Stimulated activated CD8-positive, alpha-beta memory T cell treated with anti-CD3 and anti-CD28 coated beads, Interleukin-2, amount 100 ng/mL, for 1 hour (primary cell): ENCODE measurements at places on chromosomes 4 and X.

DNA sequence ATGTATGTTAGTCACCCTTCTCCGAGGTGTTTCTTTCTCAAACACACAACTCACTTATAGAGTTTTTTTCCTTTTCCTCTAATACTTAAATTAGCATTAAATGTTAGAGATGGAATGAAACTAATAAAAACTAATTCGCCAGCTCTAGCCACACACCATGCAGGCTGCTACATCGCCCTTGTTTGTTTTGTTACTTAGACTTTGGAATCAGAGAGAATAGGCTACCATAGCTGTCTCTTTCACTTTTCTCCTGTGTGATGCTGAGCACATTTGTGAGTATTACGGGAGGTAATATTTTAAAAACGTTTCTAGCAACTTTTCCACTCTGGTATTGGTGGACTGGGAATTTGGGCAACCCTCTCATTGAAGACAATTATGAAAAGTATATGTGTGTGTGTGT lies 43.5 kb downstream of the ESX1 start:
- DNase-seq, result no peak

GRCh38 chrX:134715930-134716619 lies 57.8 kb upstream of the PLAC1 start:
- DNase-seq, result no peak

- no peak for DNase-seq
These were observed 137.6 kb upstream of the TEX13D start for GRCh38 chrX:124194901-124195300.

DNA sequence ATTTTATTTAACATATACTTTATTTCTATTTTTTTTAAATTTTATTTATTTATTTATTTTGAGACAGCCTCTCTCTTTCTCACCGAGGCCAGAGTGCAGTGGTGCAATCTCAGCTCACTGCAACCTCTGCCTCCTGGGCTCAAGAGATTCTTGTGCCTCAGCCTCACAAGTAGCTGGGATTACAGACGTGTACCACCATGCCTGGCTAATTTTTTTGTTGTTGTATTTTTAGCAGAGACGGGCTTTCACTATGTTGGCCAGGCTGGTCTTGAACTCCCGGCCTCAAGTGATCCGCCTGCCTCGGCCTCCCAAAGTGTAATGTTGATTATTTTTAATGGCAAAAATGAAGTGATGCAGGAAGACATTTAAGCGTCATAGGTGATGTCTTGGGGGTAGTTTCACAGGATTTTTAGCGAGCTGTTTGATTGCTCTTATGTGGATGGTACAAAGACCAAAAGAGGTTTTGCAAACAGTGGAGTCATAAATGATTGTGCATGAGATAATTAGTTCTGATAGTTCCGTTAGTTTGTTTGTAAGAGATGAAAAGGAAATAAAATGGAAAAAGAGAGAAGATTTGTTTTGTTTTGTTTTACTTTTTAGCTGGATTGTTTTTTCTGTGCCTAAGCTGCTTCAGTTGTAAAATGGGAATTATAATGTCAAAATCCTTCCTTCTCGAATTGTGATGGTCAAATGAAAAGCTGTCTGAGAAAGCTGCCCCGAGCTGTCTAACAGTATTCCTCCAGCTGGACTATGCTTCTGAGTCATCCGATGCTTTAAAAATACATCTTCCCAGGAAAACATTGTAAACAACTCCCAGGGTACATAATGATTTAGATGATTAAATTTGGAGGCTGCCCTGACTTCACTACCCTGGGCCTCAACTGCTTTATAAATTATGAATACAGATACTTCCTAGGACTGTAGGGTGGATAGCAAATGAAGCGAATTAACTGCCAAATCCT lies 14.7 kb downstream of the RHOH start:
- DNase-seq, result no peak

GRCh38 chrX:940691-941090 lies 271.8 kb downstream of the CRLF2 start:
- DNase-seq, result no peak

- no peak for DNase-seq
These were observed 150.8 kb downstream of the RBMX2 start for GRCh38 chrX:130552444-130553073.

DNA sequence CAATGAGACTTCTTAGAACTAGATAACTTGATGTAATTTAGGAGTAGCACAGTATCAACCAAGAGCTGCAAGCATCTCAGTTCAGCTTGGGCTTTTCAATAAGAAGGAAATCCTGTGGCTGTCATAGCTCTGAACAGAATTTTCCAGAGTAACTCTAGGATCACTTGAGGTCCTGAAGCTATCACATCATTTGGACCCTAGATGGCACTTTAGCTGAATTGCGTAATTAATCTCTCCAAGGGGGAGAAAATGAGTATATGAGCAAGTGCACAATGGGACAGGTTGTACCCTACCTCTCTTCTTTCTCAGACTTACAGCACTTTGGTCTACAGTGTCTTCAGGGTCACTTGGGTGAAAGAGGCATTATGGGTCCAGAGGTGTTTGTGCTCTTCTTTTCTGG lies 45.2 kb downstream of the SLC4A4 start:
- DNase-seq, result no peak

DNA sequence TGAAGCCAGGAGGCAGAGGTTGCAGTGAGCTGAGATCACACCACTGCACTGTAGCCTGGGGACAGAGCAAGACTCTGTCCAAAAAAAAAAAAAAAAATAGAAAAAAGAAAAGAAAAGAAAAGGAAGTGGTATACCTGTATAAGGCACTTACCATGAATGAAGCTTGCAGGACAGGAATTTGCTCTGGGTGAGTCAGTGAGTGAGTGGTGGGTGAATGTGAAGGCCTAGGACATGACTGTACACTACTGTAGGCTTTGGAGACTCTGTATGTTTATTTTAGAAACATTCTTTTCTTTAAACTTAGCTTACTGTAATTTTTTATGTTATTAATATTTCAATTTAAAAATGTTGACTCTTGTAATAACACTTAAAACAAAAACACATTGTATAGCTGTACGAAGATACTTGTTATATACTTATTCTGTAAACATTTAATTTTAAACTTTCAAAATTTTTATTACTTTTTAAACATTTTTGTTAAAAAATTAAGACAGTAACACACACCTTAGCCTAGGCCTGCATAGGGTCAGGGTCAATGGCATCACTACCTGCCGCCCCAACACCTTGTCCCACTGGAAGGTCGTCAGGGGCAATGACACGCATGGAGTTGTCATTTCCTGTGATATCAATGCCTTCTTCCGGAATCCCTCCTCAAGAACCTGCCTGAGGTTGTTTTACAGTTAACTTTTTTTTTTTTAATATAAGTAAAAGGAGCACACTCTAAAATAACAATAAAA lies 78.7 kb downstream of the CLNK start:
- DNase-seq, result no peak

DNA sequence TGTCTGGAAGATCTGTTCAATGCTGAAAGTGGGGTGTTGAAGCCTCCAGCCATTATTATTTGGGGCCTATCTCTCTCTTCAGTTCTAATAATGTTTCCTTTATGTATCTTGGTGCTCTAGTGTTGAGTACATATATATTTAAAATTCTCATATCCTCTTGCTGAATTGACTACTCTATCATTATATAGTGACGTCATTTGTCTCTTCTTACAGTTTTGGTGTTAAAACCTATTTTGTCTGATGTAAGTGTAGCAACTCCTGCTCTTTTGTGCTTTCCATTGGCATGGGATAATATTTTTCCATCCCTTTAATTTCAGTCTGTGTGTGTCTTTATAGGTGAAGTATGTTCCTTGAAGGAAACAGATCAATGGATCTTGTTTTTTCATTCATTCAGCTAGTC lies 446.0 kb downstream of the FAM47A start:
- DNase-seq, result no peak

- no peak for DNase-seq
These were observed 8.8 kb downstream of the TAPT1 start for GRCh38 chr4:16217300-16218051.

DNA sequence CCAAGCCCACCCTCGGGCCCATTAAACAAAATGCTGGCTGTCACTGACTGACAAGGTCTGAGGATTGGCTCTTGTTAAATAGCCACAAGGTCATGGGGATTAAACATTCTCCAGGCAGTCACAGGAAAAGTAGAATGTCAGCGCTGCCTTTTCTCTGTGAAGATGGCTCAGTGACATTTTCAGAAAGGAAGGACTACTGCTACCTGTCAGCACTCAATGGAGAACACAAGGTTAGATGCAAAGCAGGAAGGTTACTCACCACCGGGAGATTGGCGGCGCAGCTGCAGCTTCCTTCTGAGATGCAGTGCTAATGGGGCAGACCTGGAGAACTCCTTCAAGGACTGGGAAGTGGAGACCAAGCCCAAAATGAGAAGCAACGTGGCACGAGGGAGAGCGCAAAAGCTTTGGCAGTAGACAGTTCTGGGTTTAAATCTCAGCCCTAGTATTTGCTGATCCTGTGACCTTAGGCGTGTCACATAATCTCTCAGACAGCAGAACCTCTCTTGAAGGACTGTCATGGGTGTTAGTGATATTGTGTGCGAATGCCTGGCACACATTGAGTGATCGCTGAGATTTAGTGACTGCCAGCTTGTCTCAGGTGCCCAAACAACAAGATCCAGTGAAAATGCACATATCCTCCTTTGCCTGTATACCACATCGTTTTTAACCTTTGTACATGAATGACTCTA lies 213.1 kb upstream of the BOD1L1 start:
- no peak for DNase-seq

- DNase-seq, result no peak
These were observed 158.5 kb downstream of the SH3KBP1 start for GRCh38 chrX:19728915-19729314.

DNA sequence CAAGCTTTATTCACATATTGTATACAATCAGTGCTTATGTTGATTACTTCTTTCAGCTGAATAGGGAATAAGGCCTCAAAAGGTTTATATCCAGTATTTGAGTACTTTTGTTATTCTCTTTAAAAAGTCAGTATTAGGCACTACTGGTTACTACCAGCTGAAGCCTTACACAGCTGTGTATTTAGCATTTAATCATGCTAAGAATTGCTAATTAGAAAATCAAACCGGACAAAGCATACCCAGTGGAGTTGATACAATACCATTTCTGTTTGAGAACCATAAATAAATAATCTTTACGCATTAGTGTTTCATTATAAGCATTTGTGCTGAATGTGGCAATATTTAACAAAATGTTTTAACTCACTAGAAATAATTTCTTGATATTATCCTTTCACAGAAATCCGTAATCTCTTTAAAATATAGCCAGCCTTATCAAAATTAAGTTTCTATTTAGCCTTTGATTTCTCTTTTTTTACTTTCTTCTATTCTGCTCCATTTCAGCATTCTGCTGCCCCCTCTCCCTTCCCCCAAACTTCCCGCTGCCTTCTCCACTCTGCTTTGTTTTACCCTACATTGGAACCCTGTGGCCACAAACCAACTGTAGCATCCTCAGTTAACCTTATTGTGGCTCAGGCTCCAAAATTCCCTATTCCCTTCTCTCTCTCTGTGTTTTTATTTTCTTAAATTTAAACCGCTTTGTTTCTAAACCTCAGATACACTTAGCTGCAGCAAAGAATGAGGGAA lies 37.8 kb downstream of the UGT8 start:
- no peak for DNase-seq

DNA sequence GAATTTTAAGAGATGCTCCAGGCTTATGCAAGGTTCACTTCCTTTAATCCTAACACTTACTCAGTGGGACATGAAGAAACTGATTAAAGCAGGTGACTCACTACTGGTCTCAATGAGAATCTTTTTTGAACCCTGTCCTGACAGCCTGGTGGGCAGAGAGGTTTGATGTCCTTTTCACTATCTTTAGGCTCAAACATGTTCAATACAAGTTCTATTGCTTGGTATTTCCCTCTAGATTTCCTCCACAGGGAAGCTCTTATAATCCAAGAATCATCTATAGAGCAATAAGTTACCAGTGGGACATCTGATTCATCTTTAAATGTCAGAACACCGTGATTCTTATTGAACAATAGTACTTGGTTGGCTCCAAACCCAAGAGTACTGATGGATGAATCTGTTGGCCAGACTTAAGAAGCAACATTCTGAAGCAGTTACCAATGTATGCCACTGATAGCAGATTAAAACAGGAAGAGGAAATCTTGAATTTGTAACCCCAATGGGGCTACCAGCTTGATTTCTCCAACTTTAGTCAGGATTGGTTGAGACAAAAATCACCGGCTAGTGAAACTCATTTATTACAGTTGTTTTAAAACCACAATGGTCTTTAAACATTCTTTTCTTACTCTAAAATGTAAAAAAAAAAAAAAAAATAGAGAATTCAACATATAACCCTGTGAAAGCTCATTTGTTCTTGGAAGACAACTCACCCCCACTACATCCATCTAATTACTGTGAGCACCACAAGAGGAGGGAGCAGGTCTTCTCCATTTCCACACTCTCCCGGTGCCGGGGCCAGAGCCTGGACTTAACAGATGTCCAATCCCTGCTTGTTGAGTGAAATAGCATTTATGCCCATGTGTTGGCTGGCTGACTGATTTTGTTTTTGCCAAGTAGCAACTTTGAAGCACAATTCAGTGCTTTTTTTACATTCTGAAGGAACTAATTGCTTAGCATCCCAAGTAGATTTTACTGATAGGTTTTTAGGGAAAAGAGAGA lies 43.3 kb downstream of the FGFBP1 start:
- DNase-seq, result no peak

DNA sequence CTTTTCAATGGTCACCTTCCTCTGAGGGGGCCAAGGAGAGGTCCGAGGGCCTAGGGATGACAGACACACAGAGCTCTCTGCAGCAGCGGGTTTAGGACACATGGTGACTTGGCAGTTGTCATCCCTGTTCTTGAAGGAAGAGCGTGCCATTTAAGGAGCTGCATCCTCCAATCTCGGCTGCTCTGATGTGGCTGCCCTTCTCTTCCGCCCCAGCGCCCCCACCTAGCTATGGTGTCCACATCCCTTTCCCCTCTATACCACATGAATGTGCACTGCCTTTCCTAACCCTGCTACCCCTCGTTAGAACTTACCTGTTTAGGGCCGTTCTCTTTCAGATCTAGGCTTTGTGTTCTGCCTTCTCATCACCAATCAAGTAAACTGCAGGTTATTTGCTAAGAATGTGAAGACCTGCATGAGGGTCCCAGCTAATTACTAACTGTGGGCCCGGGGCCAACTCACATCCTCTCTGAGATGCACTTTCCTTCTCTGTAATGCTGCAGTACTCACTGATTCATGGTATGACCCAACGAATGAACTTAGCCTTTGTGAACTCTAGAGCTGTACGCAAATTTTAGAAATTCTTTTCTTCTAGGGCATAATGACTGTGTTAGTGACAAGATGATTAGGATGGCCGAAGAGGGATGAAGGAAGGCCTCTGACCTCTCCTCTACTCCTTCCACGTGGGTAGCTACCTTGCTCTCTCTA lies 38.2 kb downstream of the CHST7 start:
- no peak for DNase-seq
